ENCODE measurements at places on chromosomes 4 and X. TPM values are rescaled to one million over a fixed set of nuclear protein-coding genes. Genes with fewer than 3 reads are reported as not detected.

GRCh38 chr4:15501941-15502340 is 32.3 kb downstream of the CC2D2A start:
- no peaks in the 10 kb centered on the region for H3K4me1 ChIP-seq
- no peak overlapping the region for H3K27ac ChIP-seq
- H3K27me3 ChIP-seq: no peaks in the 10 kb centered on the region
- H3K36me3 ChIP-seq: no peaks in the 10 kb centered on the region

DNA sequence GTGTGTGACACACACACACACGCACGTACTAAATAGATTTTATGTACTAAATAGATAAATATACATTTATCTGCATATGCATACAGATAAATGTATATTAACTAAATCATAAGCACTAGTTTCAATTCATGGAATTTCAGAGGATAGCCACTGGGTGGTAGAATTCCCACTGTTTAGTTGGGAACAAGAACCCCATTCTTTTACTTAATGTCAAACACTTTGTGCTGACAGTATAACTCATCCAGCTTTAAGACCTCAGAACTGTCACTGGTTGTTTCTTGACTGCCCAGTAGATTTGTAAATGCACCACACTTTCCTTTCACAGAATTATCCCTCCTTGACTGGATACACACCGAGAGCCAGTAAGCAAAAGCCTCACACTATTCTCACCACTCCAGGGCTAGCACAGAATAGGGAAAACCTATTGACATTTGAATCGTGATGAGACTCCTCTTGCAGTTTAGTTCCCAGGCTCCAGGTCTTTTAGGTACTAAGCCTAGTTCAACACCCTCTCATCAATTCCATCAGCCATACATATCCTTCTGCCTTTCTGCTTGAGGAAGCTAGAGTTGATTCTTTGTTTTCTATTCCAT is 32.4 kb downstream of the PPARGC1A start:
- H3K4me1 ChIP-seq: peaks cover 73% of the 10 kb centered on the region
- no peak overlapping the region for H3K4me3 ChIP-seq
- H3K36me3 ChIP-seq: no peaks in the 10 kb centered on the region
- H3K27ac ChIP-seq: peak overlapping the region; percentile 62
- no peaks in the 10 kb centered on the region for H3K27me3 ChIP-seq

- no peak overlapping the region for H3K27ac ChIP-seq
- H3K4me3 ChIP-seq: no peak overlapping the region
- no peaks in the 10 kb centered on the region for H3K36me3 ChIP-seq
- H3K4me1 ChIP-seq: no peaks in the 10 kb centered on the region
- H3K27me3 ChIP-seq: no peaks in the 10 kb centered on the region
- DNase-seq: no peak
Observed at GRCh38 chrX:70979136-70979762, 48.4 kb upstream of the SLC7A3 start.

DNA sequence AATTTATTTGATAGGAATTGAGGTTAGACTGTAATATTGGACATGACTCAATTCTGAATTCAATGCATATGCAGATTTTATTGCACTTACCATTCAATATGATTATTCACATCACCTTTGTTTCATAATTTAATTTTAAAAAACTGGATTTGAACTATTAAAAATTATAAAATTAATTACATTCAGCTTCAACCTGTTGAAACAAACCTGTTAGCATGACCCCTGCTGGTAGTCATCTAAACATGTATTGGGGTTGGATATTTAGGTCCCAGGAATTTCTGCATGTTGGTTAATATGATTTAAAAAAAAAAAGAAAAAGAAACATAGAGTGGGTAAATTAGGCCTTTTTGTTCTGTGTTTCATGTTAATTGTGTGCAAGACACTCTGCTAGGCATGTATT is 85.9 kb downstream of the ARSJ start:
- no peaks in the 10 kb centered on the region for H3K4me1 ChIP-seq
- no peak overlapping the region for H3K4me3 ChIP-seq
- no peak for DNase-seq
- no peaks in the 10 kb centered on the region for H3K27me3 ChIP-seq

GRCh38 chrX:116284400-116284799 is 113.9 kb downstream of the AGTR2 start:
- no peaks in the 10 kb centered on the region for H3K4me1 ChIP-seq
- H3K27ac ChIP-seq: no peak overlapping the region
- H3K27me3 ChIP-seq: no peaks in the 10 kb centered on the region
- no peaks in the 10 kb centered on the region for H3K36me3 ChIP-seq

- no peak for DNase-seq
- H3K4me3 ChIP-seq: no peak overlapping the region
- no peaks in the 10 kb centered on the region for H3K36me3 ChIP-seq
- H3K27ac ChIP-seq: peak overlapping the region; percentile 48
Observed at GRCh38 chr4:11505221-11505971, 76.7 kb upstream of the HS3ST1 start.

GRCh38 chr4:26380740-26381139 is 59.9 kb downstream of the RBPJ start:
- H3K27ac ChIP-seq: no peak overlapping the region
- no peaks in the 10 kb centered on the region for H3K27me3 ChIP-seq
- H3K36me3 ChIP-seq: no peaks in the 10 kb centered on the region
- H3K4me1 ChIP-seq: peaks cover 22% of the 10 kb centered on the region

DNA sequence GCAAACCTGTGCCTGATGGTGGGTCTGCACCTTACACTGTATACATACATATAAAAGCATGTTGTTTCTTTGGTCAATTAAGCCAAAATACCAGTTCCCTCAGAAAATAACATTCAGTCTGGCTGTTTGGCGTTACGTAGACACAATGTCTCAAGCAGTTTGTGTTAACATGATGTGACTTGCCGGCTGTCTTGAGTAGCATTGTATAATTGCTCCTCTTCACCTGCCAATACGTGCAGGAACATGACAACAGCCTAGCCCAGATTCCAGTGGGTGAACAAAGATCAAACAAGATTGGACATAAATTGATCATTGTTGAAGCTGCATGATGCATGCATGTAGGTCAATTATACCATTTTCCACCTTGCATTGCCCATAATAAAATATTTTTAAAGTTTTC is 102.3 kb downstream of the F11 start:
- no peak overlapping the region for H3K4me3 ChIP-seq
- H3K27ac ChIP-seq: no peak overlapping the region
- no peaks in the 10 kb centered on the region for H3K36me3 ChIP-seq
- no peak for DNase-seq
- H3K27me3 ChIP-seq: no peaks in the 10 kb centered on the region

- no peak overlapping the region for H3K27ac ChIP-seq
- H3K4me3 ChIP-seq: no peak overlapping the region
- DNase-seq: no peak
- H3K36me3 ChIP-seq: no peaks in the 10 kb centered on the region
- H3K27me3 ChIP-seq: no peaks in the 10 kb centered on the region
Observed at GRCh38 chr4:151627491-151627890, 133.3 kb downstream of the GATB start.

DNA sequence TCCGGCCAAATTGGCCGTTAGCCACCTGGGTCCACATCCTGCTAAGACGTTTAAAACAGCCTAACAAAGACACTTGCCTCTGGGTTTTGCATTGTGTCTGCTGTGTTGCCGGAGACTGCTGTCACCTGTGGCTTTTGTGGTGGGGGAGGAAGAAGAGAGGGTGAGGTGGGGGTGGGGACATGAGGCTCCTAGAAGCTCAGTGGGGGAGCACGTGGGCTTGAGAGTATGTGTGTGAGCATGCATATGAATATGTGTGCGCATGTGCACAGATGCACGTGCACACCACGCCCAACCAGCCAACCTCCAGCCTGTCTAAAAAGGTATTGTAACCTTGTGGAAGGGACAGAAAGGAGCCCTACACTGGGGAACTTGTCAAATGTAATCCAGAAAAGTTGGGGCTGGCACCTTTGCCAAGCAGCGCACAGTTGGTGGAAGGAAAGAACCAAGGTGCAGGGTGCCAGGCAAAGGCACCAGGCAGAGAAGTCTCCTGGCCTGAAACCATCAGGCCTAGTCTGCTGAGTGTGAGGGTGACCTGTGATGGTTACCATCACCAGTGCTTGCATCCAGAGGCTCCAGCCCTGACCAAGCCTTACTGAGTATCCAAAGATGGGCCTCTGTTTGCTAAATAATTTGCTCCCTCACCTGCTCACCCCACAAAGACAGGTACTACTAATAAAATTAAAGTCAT is 10.1 kb upstream of the SASH3 start:
- H3K36me3 ChIP-seq: no peaks in the 10 kb centered on the region
- no peak overlapping the region for H3K27ac ChIP-seq
- no peak for DNase-seq
- no peak overlapping the region for H3K4me3 ChIP-seq

- H3K27ac ChIP-seq: no peak overlapping the region
- no peaks in the 10 kb centered on the region for H3K36me3 ChIP-seq
- no peak for DNase-seq
Observed at GRCh38 chr4:185830263-185830994, 18.4 kb upstream of the SORBS2 start.

- no peak overlapping the region for H3K4me3 ChIP-seq
- no peaks in the 10 kb centered on the region for H3K27me3 ChIP-seq
- H3K36me3 ChIP-seq: no peaks in the 10 kb centered on the region
- no peak overlapping the region for H3K27ac ChIP-seq
- no peaks in the 10 kb centered on the region for H3K4me1 ChIP-seq
Observed at GRCh38 chr4:52588097-52588496, 71.0 kb downstream of the USP46 start.

DNA sequence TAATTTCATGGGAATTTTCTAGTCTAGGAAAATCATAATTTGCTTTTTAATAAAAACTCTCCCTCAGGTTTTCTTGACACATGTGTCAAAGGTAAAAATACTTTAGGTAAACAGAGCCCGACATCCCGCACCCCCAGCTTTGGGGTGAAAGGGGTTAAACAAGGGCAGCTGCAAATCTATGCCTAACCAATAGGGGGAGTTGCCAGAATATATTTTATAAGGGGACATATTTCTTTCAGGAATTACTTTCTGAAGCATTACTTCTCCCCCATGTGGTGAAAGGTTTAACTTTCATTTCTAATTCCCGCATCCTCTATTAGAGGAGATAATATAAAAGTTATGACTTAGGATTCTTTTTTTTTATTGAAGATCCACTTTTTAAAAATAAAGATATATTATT is 53.9 kb upstream of the HEPH start:
- DNase-seq: no peak
- H3K27ac ChIP-seq: no peak overlapping the region
- no peaks in the 10 kb centered on the region for H3K4me1 ChIP-seq
- no peak overlapping the region for H3K4me3 ChIP-seq
- peaks cover 6% of the 10 kb centered on the region for H3K27me3 ChIP-seq

GRCh38 chr4:139629436-139630125 is 36.0 kb upstream of the MGST2 start:
- no peaks in the 10 kb centered on the region for H3K4me1 ChIP-seq
- H3K4me3 ChIP-seq: no peak overlapping the region
- no peaks in the 10 kb centered on the region for H3K27me3 ChIP-seq
- no peak for DNase-seq
- no peak overlapping the region for H3K27ac ChIP-seq

- H3K36me3 ChIP-seq: no peaks in the 10 kb centered on the region
- H3K4me3 ChIP-seq: no peak overlapping the region
- no peaks in the 10 kb centered on the region for H3K27me3 ChIP-seq
- H3K4me1 ChIP-seq: no peaks in the 10 kb centered on the region
- H3K27ac ChIP-seq: no peak overlapping the region
- DNase-seq: no peak
Observed at GRCh38 chr4:105644257-105644656, 64.2 kb downstream of the INTS12 start.

DNA sequence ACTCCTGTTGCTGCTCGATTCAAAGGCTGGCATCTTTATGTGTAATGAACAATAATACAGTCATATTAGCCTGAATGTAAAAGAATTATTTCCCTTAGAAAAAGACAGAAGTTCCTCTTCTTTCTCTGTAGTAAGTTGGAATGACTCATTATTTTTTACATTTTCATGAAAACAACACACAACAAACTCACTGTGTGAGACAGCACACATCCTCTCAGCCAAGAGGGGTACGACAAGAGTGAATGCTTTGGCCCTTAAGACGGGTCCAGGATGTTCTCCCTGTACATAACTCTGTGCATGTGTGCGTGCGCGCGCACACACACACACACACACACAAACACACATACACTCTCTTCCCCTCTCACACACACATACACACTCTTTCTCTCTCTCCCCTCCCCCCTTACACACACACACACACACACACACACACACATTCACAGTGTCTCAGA is 72.8 kb downstream of the MANBA start:
- H3K4me3 ChIP-seq: no peak overlapping the region
- peaks cover 15% of the 10 kb centered on the region for H3K36me3 ChIP-seq
- H3K27me3 ChIP-seq: no peaks in the 10 kb centered on the region
- DNase-seq: no peak
- H3K4me1 ChIP-seq: no peaks in the 10 kb centered on the region

DNA sequence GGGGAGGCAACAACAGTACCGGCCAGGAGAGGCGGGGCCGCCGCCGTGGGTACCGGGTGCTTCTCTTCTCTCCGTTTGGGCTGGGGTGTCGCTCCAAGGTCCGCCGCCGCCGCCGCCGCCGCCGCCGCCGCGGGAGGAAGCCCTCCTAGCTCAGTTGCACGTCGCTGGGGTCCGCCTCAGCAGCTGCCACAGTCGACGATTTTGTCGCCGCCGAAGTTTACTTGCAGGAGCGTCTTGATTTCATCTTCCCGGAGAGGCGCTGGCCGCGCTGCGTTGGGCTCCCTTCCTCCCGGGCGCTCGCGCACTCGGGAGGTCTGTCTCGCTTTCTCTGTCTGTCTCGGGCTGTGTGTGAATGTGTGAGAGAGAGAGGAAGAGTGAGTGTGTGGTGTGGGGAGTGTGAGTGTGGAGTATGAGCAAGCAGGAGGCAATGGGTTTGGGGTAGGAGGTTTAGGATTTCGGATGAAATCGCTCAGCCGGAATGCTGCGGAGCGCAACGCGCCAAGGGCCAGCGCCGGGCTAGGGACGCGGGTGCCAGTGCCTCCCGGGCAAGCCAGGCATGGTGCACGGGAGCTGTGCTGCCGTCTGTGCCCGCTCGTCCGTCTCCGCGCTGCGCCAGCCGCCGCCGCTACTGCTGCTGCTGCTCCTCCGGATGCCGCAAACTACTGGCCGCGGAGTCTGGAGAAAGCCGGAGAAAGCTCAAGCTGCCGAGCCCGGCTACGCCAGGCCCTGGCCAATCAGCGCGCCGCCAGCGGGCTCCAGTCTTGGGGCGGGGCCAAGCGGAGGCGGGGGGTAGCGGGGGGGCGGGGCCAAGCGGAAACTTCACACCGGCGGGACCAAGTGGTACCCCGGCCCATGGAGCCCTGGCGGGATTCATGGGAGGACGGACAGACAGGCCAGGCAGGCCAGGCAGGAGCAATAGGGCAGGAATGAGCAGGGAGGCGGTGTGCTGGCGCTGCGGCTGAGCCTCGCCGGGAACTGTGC is at the start of gene PCDH19:
PCDH19 (minus strand) TSS at position 664 of the 981 bp plus-strand sequence. CDS start 1,676 bp downstream, outside the sequence.
- peaks cover 3% of the 10 kb centered on the region for H3K27me3 ChIP-seq
- H3K36me3 ChIP-seq: no peaks in the 10 kb centered on the region
- no peak for DNase-seq
- peaks cover 12% of the 10 kb centered on the region for H3K4me1 ChIP-seq
- no peak within 1 kb of the TSS for H3K27ac ChIP-seq

- no peaks in the 10 kb centered on the region for H3K36me3 ChIP-seq
- no peaks in the 10 kb centered on the region for H3K4me1 ChIP-seq
- no peak overlapping the region for H3K27ac ChIP-seq
- H3K4me3 ChIP-seq: no peak overlapping the region
- no peaks in the 10 kb centered on the region for H3K27me3 ChIP-seq
Observed at GRCh38 chr4:87565746-87566145, 36.6 kb upstream of the SPARCL1 start.

- H3K36me3 ChIP-seq: no peaks in the 10 kb centered on the region
- H3K4me1 ChIP-seq: no peaks in the 10 kb centered on the region
- no peaks in the 10 kb centered on the region for H3K27me3 ChIP-seq
- H3K4me3 ChIP-seq: no peak overlapping the region
Observed at GRCh38 chrX:13536551-13536950, 32.9 kb upstream of the EGFL6 start.

Gene CXCL1
- not detected for total RNA-seq

Gene PABPC5
- 0.34 TPM for total RNA-seq

Gene CYTL1
- total RNA-seq: not detected

Gene OTC
- 0.27 TPM for total RNA-seq

Gene MUC7
- not detected for total RNA-seq

Gene GABRA4
- total RNA-seq: not detected

Gene TMEM154
- total RNA-seq: 0.19 TPM

Gene PLXNA3
- 3.4 TPM for total RNA-seq

All from gastrocnemius medialis (tissue), 4 donors.